ENCODE measurements at places on chromosomes 6 and 20.

GRCh38 chr20:35837577-35838195 lies 65.9 kb downstream of the PHF20 start:
- no peak for DNase-seq

- no peak for DNase-seq
Observed at GRCh38 chr6:81763051-81763450, 10.6 kb upstream of the TENT5A start.

- DNase-seq: no peak
Observed at GRCh38 chr6:4612636-4613171, 163.5 kb upstream of the CDYL start.

DNA sequence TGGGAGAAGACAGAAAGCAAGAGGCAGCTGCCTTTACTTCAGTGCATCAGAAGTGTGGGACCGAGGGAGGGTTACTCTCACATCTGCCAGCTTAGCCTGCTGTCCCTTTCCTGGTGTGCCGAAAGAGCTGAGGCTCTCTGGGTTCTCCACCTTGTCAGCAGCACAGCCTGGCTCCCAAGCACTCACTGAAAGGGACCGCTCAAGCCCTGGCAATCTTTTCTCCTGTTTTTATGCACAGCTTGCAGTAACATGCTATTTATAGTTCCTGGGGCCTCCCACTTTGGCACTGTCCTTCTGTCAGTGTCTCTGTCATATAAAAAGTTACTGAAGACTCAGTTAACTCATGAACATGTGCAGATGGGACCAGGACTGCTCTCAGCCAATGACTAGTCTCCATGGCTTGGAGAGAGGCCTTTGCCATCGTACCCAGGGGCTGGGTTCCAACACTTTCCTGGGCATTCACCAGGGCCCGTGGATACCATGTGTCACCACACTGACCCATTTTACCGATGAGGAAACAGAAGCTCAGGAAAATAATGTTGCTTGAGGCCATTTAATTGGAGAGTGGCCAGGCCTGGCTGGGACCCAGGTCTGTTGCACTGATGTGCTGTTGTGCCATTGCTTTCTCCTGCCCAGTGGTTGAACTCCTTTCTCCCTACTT lies 46.2 kb downstream of the PANK2 start:
- no peak for DNase-seq

- no peak for DNase-seq
Observed at GRCh38 chr6:37454420-37455140, 21.6 kb downstream of the CMTR1 start.

DNA sequence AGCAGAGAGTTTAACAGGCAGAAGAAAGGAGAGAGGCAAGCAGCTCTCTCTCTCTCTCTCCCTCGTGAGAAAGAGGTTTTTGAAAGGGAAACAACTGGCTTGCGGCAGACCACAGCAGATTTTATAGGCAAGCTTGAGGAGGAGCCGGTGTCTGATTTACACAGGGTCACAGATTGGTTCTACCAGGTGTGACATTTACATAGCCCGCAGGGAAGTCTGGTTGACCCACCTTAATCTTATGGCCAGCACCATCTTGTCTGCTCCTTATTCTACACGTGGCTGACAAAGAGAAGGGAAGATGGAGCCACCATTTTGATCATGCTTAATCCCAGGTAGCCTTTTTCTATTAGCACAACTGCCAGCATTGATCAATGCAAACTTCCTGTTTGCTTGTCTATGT lies 65.4 kb downstream of the OR2J2 start:
- DNase-seq: no peak

DNA sequence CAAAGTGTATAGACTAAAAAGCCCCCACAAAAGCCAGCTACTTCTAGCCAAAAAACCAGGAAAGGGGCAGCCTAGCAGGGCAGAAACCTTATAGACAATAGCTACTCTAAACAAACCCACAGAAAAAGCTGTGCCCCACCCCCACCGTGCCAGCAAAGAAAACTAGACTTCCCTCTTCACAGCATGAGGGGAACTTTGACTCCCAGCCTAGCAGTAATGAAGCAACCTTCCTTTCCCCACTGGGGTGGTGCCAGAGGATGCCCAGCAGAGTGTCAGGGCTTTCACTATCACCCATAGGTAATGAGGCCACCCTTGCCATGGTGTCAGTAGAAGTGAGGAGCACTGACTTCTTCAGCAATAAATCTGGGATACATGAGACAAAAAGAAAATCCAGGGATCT lies 99.0 kb upstream of the LGSN start:
- DNase-seq: no peak
